ENCODE measurements at places on chromosomes 12 and 14.

- DNase-seq: no peak
These were observed 11.5 kb downstream of the FOXA1 start for GRCh38 chr14:37583358-37584210.

GRCh38 chr12:51407604-51408003, 16.4 kb upstream of the GALNT6 start:
- no peak for DNase-seq

GRCh38 chr12:104748790-104749189, 209.3 kb downstream of the SLC41A2 start:
- no peak for DNase-seq

DNA sequence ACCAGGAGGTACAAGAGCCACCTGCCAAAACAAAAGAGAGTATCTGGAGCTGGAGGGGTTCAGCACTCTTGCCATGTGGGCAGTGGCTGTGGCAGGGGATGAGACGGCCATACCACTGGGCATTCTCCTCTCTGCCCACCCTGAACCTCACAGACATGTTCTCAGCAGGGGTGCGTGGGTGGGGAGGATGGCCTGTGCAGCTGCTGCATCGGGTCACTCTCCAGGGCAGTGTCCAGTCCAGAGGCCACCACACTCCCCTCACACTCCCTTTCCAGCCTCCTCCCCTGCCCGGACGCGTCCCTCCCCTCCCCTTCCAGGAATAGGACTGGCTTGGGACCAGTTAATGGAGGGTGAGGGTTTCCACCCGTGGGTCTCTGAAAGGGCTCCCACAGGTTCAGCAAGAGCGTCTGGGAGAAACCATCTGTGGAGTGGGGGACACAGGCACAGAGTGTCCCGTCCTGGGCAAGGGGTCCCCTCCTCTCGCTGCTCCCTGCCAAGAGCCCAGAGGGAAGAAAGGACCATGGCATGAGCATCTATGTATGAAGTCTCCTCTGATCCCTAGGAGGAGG, 501 bp downstream of the C1R start:
- DNase-seq: no peak

DNA sequence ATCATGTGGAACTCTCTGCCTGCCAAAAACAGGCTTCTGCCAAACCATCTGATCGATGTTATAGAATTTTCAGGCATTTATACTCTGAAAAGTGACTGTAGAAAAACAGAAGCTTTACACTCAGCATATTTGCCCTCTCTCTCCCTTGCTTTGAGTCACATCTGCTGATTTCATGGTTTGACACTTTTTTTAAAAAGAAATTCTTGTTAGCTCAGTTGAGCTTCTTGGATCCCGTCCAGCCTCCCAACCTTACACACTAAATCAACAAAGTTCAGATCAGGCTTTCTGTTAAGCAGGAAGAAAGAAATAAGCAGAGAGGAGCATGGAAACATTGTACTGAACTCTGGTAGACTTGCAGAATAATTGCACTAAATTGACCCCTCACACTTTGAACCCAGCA, 193.6 kb upstream of the SEL1L start:
- no peak for DNase-seq

DNA sequence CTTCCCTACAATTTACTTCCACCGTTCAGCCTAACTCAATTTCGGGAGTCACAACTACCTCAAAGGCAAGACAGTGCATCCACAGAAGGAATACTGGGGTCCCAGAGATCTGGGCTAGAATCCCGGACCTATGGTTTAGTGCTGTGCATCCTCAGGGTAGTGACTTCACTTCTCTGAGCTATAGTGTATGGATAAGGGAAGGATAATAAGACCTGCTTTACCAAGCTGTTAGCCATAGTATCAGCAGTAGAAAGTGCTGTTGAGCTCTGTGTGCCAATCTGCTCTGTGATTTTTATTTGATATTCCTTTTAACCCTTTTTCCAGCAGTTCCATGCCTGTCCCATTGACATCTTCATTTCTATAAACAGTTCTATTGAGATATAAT, 1044.3 kb downstream of the BCL11B start:
- no peak for DNase-seq

- DNase-seq: no peak
These were observed 34.9 kb downstream of the CREBL2 start for GRCh38 chr12:12646483-12647072.
